ENCODE measurements at places on chromosomes 12 and 14. TPM values are rescaled to one million over a fixed set of nuclear protein-coding genes. Genes with fewer than 3 reads are reported as not detected.

DNA sequence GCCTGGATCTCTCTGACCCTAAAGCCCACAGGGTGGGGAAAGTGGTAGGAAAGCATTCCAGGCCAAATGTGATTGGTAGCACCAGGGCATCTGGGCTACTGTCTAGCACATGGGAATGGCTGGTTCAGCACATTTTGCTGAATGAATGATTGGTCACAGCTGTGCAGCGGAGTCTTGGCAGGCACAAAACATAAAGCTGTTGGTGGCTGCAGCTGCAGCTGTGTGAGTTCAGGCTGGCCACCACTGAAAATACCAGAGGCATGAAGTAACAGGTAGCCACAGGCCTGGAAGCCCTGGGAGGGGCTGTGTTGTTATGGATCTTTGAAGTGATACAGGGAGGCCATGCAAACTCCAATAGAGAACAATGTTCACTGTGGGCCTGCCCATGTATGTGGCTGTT is 72.7 kb downstream of the MYRFL start:
- no peaks in the 10 kb centered on the region for H3K27me3 ChIP-seq
- no peak for DNase-seq
- peaks cover 6% of the 10 kb centered on the region for H3K4me1 ChIP-seq
- no peaks in the 10 kb centered on the region for H3K36me3 ChIP-seq
- no peak overlapping the region for H3K4me3 ChIP-seq

- DNase-seq, result no peak
- H3K27me3 ChIP-seq, result peaks cover 15% of the 10 kb centered on the region
- H3K4me3 ChIP-seq, result no peak overlapping the region
- no peaks in the 10 kb centered on the region for H3K36me3 ChIP-seq
- H3K27ac ChIP-seq, result no peak overlapping the region
- H3K4me1 ChIP-seq, result peaks cover 5% of the 10 kb centered on the region
Observed at GRCh38 chr12:12327802-12328201, 22.2 kb downstream of the MANSC1 start.

DNA sequence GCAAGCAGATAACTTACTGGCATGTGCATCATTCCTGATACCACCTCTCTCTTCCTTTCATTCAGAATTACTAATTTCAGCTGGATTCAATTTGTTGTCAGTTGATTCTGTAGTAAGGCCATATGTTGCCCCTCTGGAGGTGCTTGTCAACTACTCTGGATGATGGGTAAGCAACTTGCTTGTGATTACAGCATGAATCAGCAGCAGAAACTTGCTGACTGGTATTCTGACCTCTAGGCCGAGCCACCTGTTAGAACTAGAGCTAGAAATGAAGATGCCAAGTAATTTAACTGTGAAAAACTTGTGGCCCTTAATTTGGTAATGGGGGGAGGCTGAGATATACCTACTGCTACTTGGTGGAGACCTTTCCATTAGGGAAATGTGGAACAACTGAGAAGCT is 5.1 kb downstream of the RNF10 start:
- no peak for DNase-seq
- H3K4me1 ChIP-seq, result peaks cover 52% of the 10 kb centered on the region
- H3K36me3 ChIP-seq, result peaks cover 68% of the 10 kb centered on the region

DNA sequence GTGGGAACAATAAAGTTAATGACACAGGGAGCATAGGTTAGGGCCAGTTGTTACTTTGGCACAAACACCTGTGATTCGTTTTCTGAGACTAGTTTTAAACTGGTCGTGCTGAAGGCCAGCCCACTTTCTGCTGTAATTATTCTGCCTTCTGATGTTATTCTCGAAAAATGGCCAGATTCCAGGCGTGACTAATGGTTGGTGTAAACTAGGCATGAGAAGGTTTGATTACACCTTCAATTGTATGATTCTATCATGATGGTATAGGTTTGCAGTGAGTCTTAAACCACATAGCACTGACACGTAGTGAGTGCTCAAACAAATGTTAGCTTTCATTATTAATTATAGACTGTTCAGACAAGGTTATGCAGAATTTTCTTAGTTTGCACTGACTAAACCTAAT is 39.0 kb downstream of the CKB start:
- H3K4me1 ChIP-seq, result peaks cover 16% of the 10 kb centered on the region
- H3K4me3 ChIP-seq, result no peak overlapping the region
- H3K36me3 ChIP-seq, result peaks cover 28% of the 10 kb centered on the region
- no peak overlapping the region for H3K27ac ChIP-seq

DNA sequence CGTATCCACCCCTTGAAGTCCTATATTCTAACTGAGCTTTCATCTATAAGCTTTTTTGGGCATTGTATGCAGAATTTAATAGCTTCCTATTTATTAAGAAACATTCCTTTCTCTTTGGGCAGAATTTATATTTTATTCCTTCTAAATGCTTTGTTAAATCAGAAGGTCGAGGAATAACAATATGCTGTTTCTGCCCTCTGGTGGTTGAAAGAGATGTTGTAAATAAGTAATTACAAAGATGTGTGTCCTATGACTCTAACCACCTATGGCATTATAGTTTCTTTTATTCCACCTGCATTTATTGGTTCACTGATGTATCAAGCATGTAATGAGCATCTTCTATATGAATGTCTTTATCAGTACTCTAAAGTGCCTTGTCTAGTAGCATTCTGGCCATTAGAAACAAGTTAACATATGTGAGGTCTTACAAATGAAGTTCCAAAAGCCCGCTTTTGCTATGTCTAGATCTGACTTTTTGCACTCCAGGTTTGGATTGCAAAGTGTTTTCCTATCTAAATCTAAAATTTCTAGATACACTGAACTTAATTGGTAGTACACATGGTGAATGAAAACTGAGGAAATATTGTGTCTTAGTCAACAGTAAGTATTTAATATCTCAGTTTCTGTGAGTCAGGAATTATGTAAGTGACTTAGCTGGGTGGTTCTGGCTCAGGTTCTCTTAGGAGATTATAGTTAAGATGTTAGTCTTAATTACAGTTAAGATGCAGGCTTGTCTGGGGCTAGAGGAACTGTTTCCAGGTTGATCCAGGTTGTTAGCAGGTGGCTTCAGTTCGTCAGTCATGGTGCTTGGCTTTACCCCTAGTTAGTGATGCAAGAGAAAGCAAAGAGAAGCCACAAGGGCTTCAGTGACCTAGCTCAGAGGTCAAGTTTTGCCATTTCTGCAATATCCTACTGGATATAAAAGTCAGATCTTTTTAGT is 57.5 kb downstream of the PLEKHA5 start:
- H3K27ac ChIP-seq, result no peak overlapping the region
- no peak overlapping the region for H3K4me3 ChIP-seq
- no peaks in the 10 kb centered on the region for H3K4me1 ChIP-seq
- no peak for DNase-seq
- H3K36me3 ChIP-seq, result no peaks in the 10 kb centered on the region

DNA sequence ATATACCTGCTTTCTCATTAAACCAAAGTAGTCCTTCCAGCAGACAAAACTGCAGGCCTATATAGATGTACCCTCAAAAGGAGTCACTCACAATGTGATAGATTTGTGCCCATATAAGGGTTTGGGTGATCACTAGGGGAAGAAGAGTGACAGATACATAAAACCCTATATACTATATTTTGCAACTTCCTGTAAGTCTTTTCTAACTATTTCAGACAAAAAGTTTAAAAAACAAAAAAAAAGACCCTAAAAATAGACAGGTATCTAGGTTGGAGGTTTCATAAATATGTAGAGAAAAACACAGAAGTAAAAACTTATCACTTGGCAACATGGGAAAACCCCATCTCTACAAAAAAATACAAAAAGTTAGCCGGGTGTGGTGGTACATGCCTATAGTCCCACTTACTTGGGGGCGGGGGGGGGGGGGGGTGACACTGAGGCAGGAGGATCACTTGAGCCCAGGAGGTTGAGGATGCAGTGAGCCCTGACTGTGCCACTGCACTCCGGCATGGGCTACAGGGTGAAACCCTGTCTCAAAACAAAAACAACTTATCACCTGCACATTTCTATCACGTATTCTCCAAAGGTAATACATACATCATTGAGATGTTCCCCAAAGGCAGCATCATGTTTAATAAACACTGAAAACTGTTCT is 2.9 kb downstream of the VCPKMT start:
- no peak for DNase-seq
- H3K27ac ChIP-seq, result no peak overlapping the region
- peaks cover 51% of the 10 kb centered on the region for H3K4me1 ChIP-seq

DNA sequence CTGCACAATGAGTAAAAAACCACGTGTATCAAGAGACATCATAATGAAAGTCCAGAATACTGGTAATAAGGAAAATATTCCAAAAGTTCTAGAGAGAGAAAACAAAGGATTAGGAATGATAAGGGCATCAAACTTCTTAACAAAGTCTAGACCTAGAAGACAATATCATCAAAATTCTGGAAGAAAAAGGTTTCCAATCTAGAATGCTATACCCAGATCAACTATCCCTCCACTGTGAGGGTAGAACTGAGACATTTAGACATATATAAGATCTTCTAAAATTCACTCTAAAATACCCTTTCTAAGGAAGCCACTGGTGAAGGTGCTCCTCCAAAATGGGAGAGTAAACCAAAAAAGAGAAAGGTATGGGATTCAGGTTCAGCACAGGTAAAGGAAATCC is 2.9 kb downstream of the C1RL start:
- no peaks in the 10 kb centered on the region for H3K27me3 ChIP-seq
- H3K4me3 ChIP-seq, result no peak overlapping the region
- H3K27ac ChIP-seq, result no peak overlapping the region

- H3K27ac ChIP-seq, result no peak overlapping the region
- DNase-seq, result no peak
- H3K27me3 ChIP-seq, result peaks cover 53% of the 10 kb centered on the region
- no peaks in the 10 kb centered on the region for H3K4me1 ChIP-seq
- no peak overlapping the region for H3K4me3 ChIP-seq
- H3K36me3 ChIP-seq, result no peaks in the 10 kb centered on the region
Observed at GRCh38 chr14:69878251-69878650, 965 bp upstream of the SMOC1 start.

GRCh38 chr14:100731846-100732765 is 5.4 kb downstream of the DLK1 start:
- H3K27me3 ChIP-seq, result peaks cover 24% of the 10 kb centered on the region
- no peak overlapping the region for H3K27ac ChIP-seq

DNA sequence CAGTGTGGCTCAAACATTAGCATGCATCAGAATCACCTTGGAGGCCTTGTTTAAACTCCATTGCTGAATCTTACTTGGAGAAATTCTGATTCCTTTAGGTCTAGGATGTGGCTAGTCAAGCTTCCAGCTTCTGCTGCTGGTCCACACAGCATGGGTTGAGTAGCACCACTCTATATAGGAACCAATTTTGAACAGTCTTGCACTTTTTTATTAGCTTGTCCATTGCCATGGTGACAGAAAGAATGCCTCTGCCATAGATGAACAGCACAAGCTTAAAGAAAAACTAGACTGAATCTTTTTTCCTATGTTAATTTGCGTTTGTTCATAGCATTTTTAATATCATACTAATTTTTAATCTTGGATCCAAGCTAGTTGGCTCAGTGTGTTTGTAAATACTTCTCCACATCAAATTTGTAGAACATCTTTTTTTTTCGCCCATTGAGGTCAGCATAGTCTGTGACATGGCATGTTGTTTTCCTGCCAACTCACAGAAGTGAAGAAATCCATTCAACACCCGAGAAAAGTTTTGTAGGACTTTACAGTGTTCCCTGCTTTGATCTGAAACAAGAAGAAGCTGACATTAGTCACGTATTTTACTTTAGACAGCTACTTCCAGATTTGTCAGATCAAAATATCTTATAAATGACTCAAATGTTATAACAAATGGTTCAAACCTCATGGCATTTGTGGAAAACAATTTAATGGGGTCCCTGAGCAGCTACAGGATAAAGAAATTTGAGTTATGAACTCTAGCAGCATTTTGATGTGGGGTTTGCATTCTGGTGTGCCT is 438.8 kb downstream of the EGLN3 start:
- H3K36me3 ChIP-seq, result no peaks in the 10 kb centered on the region
- H3K27ac ChIP-seq, result no peak overlapping the region
- H3K4me3 ChIP-seq, result no peak overlapping the region

DNA sequence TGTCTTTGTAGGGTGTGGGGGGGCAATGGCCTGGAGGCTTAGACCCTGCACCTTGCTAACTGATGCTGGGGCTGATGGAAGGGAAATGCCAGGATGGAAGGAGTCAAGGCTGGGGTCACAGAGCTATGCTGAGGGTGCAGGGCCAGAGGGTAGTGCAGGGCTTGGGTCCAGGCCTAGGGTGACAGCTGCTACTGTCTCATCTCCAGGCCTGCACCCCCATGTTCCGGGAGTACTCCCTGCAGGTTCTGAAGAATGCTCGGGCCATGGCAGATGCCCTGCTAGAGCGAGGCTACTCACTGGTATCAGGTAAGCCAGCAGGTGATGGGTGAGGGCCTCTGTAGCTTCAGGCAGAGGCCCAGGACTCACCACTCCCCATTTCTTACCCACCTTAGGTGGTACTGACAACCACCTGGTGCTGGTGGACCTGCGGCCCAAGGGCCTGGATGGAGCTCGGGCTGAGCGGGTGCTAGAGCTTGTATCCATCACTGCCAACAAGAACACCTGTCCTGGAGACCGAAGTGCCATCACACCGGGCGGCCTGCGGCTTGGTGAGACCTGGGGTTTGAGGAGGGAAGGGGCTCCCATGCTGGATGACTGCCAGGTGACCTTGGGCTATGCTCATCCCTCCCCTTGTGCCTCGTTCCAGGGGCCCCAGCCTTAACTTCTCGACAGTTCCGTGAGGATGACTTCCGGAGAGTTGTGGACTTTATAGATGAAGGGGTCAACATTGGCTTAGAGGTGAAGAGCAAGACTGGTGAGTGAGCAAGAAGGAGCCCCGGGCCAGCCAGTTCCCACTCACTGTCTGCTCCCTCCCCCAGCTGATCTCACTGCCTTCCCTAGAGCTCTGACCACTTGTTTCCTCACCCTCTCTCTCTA is 4.1 kb downstream of the SHMT2 start:
- peaks cover 16% of the 10 kb centered on the region for H3K27me3 ChIP-seq
- DNase-seq, result no peak
- H3K4me3 ChIP-seq, result no peak overlapping the region
- peak overlapping the region; percentile 28 for H3K27ac ChIP-seq

- H3K27ac ChIP-seq, result no peak overlapping the region
- no peak for DNase-seq
- peaks cover 5% of the 10 kb centered on the region for H3K36me3 ChIP-seq
- H3K27me3 ChIP-seq, result no peaks in the 10 kb centered on the region
Observed at GRCh38 chr12:82690006-82690405, 3.3 kb downstream of the TMTC2 start.

The RPS26 gene
- total RNA-seq, result 35.0 TPM

The DIO2 gene
- total RNA-seq, result not detected

The POTEM gene
- not detected for total RNA-seq

The C3AR1 gene
- 11.4 TPM for total RNA-seq

The CD69 gene
- 197 TPM for total RNA-seq

The REP15 gene
- total RNA-seq, result not detected

The ABCD2 gene
- total RNA-seq, result 19.6 TPM

The FAM186B gene
- total RNA-seq, result not detected

All from activated CD4-positive, alpha-beta memory T cell treated with anti-CD3 and anti-CD28 coated beads, Interleukin-2, amount 10 ng/mL, durations not matched to agents 7 days and 5 days (primary cell).